ENCODE measurements at places on chromosomes 6 and 20.
A peak's percentile ranks its signal among the peaks of the same experiment; 100 is the strongest.

DNA sequence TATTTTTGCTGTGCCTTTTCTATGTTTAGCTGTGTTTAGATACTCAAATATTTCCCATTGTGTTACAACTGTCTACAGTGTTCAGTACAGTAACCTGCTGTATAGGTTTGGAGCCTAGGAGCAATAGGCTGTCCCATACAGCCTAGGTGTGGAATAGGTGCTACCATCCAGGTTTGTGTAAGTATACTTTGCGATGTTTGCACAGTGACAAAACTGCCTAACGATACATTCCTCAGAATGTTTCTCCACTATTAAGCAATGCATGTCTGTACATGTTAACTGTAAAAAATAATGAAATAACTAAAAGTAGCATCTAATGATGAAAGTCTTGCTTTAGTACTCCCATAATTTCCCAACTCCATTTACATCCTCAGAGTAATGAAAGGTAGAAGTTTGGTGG lies 46.0 kb downstream of the SERAC1 start:
- no peak for DNase-seq

DNA sequence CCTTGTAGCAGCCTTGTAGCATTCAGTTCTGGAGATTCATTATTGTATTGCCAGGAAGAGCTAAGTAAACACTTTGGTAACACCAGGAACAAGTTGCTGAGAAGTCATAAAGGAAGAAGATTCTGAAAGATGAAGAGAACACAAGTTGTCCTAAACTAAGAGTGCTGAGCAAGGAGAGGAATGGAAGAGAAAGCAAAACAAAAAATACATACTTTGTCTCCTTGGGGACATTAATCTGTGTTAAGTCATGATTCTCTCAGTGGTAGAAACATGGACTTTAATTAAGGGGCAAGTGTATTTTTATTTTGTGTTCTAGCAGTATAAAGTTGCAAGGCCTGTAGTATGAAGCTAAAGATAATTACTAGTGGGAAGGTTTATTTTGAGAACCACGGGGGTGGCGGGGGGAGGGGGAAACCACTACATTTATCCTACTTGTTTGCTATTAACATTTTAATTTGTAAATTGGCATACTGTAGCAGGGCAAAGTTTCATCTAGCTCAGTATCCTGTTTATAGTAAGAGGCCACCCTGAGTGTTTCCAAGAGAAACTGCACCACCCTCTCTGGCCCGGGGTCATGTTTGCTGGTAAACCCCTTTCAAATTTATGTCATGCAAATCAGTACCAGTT lies 463.0 kb downstream of the CDKAL1 start:
- DNase-seq, result no peak

DNA sequence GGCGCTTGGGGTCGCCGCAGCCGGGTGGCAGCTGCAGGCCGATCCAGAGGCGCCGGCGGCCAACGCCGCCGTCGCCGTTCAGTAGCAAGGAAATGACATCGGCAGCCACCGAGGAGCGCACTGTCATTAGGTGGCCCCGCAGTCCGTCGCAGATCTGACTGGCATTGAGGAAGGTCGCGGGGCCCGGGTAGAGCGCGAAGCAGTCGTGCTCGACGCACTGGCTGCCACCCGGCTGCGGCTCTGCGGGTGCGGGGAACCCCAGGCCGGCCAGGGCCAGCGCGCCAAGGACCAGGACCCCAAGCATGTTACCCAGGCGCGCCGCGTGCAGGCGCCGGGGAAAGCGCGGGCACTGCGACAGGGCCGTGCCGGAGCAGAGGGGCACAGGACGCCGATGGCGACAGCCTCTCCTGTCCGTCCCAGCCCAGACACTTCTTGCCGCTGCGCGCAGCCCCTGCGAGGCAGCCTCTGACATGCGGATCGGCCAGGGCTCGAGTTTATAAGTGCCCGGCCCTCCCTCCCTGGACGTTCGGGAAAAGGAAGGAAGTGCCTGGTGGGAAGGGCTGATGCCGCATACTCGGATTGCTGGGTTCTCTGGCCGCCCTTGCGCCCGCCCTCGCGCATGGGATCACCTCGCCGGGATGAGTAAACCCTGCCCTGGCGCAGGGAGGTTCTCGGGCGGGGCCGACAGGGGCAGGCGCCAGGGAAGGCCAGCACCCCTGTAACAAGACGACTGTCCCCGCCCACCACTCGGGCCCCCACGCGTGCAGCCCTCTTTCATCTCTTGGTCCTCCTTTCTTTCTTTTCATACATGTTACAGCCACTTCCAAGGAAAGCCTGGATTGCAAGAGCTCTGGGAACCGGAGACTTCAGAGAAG lies at the start of gene THBD:
Gene THBD (minus strand): TSS at position 472 of the 875 bp plus-strand sequence. CDS start 168 bp downstream, at position 304.
- DNase-seq, result no peak

DNA sequence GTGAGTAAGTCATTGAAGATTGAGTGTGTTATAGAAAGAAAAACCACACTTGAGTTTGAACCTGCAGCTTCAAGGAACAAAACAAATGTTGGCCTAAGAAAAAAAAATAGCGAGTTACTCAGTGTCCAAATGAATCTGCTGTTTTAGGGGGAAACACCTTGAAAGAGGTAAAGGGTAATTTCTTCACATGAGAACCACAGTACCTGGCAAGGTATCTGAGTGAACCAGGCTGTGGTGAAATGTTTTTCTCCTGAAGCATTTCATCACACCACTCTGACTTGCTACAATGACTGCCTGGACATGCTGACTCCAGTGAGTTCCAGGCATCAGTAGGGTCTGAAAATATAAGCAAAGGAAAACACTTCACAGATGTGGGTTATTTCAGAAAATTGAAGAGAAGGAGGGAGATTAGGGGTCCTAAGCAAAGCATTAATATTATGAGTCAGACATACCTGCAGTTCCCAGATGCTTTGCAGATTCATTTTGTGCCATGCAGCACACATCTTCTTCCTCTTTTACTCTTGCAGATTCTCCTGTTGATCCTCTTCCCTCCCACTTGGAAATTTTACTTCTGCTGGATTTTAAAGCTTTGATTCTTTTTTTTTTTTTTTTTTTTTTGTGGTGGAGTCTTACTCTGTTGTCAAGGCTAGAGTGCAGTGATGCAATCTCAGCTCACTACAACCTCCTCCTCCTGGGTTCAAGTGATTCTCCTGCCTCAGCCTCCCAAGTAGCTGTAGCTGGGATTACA lies 206.2 kb upstream of the SGK1 start:
- no peak for DNase-seq

DNA sequence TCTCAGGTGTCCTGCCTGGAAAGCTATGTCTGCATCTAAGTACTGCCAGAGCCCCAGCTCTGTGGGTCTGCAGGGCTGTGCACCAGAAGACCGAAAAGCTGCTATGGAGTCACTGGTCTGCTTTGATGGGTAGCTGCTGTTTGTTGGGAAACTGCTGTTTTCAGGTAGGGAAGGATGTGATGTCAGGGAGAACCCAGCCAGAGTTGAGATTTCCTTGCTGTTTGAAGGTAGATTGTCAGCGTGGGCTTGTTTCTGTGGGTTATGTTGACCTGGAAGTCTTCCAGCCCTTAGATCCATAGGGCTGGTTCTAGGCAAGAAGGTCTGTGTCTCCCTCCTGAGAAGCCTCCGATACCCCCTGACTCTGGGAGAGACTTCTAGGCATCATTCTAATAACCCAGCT lies 12.2 kb upstream of the SHLD1 start:
- DNase-seq, result no peak

DNA sequence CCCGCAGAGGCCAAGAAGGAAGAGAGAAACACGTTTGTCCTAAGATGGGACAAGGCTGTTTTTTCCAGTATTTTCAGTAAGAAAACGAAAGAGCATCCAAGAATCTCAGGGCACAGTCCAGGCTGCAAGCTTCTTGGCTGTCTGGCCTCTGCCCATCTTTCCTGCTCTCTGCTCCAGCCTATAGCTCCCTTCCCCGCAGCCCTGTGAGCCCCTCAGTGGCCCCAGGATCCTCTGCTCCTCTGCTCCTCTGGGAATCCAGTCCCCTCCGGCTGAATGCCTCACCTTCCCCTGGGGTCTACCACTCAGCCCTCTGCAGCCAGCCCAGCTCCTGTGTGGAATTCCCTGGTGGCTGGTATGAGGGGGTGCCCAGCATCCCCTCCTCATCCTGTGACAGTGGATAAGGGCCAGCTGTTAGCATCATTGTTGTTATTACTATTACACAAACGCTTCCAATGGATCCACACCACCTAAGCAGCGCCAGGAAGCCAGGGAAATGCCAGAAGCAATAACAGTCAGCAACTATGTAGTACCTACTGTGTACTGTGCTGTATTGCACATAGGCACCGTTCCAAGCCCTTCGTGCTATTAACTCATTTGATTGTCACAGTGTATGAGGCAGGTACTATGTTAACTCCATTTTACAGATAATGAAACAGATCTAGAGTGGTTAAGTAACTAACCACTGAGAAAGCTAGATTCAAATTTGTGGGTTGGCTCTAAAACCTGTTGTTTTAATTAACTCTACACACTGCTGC lies 60.3 kb upstream of the PTPN1 start:
- no peak for DNase-seq

GRCh38 chr20:15036948-15037347 lies 699.5 kb upstream of the FLRT3 start:
- no peak for DNase-seq

- no peak for DNase-seq
These were observed 554.9 kb downstream of the CDH26 start for GRCh38 chr20:60513141-60513540.

DNA sequence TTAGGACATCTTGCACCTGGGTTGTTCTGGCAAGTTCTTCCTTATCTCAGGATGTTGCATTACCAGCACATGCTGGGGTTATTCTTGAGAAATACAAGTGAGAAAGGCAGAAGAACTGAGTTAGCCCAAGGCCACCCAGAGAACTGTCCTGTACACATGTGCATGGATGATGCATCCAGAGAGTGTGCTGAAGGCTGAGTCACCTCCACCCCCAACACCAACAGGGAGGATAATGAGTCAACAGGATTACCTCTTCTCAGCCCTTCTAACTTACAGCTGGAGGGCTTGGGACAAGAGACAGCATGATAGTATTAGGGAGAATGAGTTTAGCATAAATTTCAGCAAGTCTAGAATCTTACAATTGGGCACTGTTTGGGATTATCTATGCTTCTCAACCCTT lies 8.5 kb downstream of the SCGN start:
- DNase-seq, result no peak

DNA sequence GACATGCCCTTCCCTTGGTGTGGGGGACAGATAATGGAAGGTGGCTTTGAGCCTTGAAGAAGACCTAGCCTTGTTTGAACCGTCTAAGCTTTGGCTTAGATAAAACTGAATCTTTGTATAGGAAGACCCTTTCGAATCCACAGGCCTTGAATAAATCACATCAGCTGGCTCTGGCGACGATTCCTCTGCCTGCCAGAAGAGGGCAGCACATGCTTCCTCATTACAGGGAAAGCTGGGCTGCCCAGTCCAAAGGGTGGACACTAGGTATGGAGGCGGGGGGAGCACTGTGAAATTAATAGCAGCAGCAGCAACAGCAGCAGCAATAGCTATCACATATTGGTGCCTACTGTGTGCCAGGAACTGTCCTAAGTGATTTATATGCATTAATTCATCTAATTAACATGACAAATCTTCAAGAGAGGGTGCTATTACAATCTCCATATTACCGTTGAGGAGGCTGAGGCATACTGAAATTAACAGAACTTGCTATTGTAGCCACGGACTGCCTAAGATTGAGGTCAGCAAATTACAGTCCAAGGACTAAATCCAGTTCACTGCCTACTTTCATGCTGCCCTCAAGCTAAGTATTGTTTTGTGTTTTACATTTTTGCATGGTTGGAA lies 85.1 kb downstream of the CLIC5 start:
- peak; percentile 27 for DNase-seq

DNA sequence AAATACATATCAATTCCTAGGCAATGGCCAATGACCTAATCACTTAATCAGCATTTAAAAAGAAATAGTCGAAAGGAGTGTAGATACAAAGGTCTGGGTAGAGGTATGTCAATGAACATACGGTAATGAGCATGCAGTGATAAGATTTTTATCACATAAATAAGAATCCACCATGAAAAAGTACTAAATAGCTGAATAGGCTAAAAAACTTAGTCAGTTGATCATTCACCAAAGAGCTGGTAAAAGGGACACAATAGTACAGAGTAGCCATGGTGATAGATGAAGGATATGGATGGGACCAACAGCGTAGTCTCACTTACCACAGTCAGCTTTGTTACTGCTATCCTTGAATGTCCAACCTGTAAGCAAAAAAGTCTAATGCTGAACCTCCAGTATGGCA lies 1018.6 kb upstream of the EYS start:
- no peak for DNase-seq

- DNase-seq, result no peak
These were observed 2.0 kb downstream of the ARMH2 start for GRCh38 chr6:24796616-24797290.

GRCh38 chr6:107219851-107220250 lies 104.5 kb upstream of the BEND3 start:
- no peak for DNase-seq

DNA sequence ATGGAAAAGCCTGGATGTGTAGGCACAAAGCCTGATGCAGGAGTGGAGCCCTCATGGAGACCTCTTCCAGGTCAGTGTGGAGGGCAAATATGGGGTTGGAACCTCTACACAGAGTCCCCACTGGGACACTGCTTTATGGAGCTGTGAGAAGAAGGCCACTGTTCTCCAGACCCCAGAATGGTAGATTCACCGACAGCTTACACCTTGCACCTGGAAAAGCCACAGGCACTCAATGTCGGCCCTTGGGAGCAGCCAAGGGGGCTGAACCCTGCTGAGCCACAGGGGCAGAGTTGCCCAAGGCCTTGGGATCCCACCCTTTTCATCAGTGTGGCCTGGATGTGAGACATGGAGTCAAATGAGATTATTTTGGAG lies 24.9 kb downstream of the NCR2 start:
- no peak for DNase-seq

- DNase-seq, result no peak
These were observed 509.3 kb upstream of the MAN1A1 start for GRCh38 chr6:119858901-119859300.

DNA sequence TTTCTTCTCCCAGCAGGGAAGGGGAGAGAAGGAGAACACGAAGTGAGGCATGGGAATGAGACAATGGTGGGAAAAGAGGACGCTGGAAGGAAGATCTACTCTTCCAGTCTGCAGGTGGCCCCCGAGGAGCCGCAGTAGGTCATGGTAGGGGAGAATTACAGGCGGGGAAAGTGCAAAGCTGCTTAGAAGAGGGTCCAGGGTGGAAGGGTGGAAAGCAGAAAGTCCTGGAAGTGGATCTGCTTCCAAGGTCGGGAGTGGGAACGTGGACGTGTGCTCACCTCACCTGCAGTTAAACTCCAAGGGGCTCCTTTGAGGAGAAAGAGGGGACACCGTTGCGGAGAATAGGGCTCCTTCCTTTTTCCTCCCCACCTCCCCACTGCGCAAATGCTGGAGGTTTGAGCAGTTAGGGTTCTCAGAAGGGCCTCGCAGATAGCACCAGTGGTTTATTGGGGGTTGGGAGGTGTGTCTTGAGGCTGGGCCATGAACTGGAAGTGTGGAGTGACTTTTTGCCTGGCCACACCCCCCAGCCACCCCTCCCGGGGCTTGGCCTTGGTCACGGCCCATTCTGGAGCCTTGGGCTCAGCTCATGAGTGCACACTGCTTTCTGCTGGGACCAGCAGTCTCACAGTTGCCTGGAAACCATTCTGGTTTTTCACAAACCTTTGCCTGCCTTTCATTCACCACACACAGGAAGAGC lies 100.4 kb upstream of the MLN start:
- DNase-seq, result peak; percentile 45
